ENCODE measurements at places on chromosomes 7 and 10.

DNA sequence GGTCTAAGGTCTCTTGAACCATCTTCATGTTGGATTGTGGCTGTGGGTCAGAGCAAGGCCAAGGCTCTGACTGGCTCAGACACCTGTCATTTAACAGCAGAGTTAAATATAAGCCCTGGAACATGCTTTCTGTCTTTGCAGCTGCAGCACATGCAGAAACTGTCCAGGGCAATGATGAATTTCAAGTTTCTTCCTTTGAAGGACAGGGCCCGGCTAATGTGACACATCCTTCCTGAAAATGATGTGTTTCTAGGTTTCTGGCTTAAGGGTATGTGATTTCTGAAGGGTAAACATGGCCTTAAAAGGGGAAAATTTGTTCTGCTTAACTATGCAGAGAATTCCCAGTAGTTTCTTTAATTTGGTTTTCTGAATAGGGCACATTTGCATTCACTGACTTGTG lies 34.0 kb upstream of the SLC35B4 start:
- DNase-seq: no peak
- H3K27me3 ChIP-seq: peaks cover 3% of the 10 kb centered on the region
- no peaks in the 10 kb centered on the region for H3K4me1 ChIP-seq
- H3K36me3 ChIP-seq: no peaks in the 10 kb centered on the region

DNA sequence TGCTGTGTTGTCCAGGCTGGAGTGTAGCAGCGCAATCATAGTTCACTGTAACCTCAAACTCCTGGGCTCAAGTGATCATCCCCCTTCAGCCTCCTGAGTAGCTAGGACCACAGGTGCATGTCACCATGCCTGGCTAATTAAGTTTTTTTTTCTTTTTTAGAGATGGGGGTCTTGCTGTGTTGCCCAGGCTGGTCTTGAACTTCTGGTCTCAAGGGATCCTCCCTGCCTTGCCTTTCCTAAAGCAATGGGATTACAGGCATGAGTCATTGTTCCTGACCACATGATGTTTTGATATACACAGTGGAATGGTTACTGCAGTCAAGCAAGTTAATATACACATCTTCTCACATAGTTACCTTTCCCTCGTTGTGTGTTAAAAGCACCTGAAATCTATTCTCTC lies 140.3 kb downstream of the GPR85 start:
- no peak for DNase-seq
- no peak overlapping the region for H3K27ac ChIP-seq
- no peak overlapping the region for H3K4me3 ChIP-seq
- no peaks in the 10 kb centered on the region for H3K4me1 ChIP-seq
- peaks cover 22% of the 10 kb centered on the region for H3K27me3 ChIP-seq

DNA sequence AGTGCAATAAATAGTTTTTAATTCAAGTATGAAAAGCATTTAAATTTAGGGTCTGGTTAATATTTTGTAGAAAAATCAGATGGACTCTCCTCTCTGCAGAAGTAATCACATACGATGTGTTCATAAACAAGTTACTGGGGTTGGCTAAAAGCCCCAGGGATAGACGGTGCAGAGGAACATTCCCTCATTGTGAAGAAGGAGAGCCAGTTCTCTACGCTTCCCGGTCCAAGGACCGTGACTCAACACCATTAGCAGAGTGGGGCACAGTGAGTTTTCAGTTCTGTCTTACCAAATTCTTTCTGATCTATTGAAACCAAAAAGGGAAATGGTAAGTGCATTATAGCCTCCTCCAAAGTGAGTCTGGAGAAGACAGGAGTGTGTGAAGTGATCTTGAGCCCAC lies 327.8 kb downstream of the WDR37 start:
- no peaks in the 10 kb centered on the region for H3K36me3 ChIP-seq
- no peak for DNase-seq
- H3K4me1 ChIP-seq: no peaks in the 10 kb centered on the region
- peaks cover 19% of the 10 kb centered on the region for H3K27me3 ChIP-seq
- H3K27ac ChIP-seq: no peak overlapping the region
- no peak overlapping the region for H3K4me3 ChIP-seq

DNA sequence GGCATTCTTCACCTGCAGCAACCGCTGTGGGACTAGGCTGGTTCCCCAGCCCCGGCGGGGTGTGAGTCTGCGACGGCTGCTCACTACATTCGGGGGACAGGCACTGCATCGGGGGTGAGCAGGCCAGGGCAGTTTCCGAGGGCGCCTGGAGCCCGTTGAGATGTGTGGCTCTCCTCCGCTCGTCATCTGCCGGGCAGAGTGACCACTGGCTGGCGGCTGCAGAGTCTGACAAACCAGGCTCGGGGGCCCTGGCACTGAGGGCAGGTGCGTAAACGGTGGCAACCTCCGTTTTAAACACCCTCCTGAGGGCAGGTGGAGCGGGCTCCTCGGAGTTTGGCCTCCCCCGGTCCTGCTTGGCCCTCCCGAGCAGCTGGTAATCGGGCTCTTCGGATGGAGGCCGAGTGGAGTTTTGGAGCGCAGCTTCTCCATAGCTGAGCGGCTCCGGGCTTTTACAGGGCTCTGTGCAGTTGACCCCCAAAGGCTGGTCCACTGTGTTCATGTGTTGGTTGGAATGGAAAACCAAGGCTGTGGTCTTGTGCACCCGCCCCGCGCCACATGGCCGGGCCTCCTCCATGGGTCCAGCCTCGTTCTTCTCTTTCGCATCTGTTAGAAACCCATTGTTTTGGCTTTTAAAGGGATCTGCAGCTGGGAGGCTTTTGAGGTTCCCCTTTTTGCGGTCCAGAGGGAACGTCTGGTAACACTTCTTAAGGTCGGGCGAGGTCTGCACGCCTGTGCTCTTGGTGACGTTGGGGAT lies 20.9 kb downstream of the INSYN2A start:
- peaks cover 4% of the 10 kb centered on the region for H3K27me3 ChIP-seq
- DNase-seq: no peak
- no peak overlapping the region for H3K27ac ChIP-seq
- no peak overlapping the region for H3K4me3 ChIP-seq
- no peaks in the 10 kb centered on the region for H3K4me1 ChIP-seq
- H3K36me3 ChIP-seq: no peaks in the 10 kb centered on the region

DNA sequence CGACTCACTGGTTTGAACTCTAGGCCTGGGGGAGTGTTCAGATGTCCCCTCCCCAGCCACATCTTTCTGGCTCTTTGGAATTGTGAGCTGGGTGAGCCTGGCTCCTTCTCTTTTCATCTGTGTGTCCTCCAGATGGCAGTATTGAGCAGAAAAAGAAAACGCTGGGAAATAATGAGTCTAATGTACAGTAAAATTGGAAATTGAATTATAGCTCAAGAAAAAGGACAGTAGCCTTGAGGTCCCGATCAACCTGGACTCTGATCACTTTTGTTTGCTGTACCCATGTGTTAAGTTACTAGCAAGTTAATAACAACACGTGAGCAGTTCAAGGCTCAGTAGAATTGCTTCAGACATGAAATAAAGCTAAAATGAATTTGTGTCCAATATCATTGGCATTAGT lies 77.9 kb downstream of the SNX10 start:
- DNase-seq: peak; percentile 39
- H3K4me1 ChIP-seq: peaks cover 17% of the 10 kb centered on the region
- no peak overlapping the region for H3K27ac ChIP-seq
- no peak overlapping the region for H3K4me3 ChIP-seq

DNA sequence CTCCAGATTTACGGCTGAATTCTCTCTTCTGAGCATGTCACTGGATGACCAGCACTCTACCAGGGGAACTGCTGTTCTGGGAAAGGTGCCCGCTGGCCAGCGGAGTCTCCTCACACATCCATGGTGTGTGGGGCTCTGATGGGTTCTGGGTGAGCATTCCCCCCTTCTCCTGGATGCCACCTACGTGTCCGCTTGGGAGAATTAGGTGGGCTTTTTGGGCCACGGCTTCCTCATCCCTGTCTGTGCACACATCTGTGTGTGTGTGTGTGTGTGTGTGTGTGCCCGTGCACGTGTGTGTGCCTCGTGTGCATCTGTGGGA lies 163.0 kb downstream of the DNAJB6 start:
- no peak overlapping the region for H3K27ac ChIP-seq
- H3K27me3 ChIP-seq: peaks cover 4% of the 10 kb centered on the region
- H3K4me1 ChIP-seq: peaks cover 24% of the 10 kb centered on the region
- no peak for DNase-seq
- no peak overlapping the region for H3K4me3 ChIP-seq
- H3K36me3 ChIP-seq: no peaks in the 10 kb centered on the region

DNA sequence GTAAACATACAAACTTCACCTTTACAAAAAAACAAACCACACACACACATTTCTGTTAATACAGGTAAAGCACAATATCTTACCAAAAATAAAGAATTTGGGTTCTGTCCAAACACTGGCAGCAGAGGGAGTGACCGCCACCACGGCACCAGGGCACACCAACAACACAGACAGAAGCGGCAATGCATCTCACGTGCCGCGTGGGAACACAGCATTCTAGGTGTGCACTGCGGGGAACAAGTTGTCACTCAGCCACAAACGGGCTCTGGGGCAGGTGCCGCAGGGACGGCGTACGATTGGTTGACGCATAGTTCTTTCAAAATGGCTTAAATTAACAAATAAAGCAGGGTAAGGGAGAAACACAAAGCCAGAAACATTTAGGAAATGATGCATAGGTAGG lies 22.3 kb downstream of the PDGFA start:
- H3K36me3 ChIP-seq: no peaks in the 10 kb centered on the region
- peaks cover 1% of the 10 kb centered on the region for H3K27me3 ChIP-seq
- no peak for DNase-seq
- no peak overlapping the region for H3K27ac ChIP-seq

GRCh38 chr7:129126314-129126713 lies 18.2 kb upstream of the TSPAN33 start:
- H3K27ac ChIP-seq: no peak overlapping the region
- DNase-seq: no peak
- H3K4me1 ChIP-seq: no peaks in the 10 kb centered on the region

- H3K36me3 ChIP-seq: no peaks in the 10 kb centered on the region
- H3K4me1 ChIP-seq: peaks cover 14% of the 10 kb centered on the region
- H3K27me3 ChIP-seq: peaks cover 1% of the 10 kb centered on the region
- H3K4me3 ChIP-seq: no peak overlapping the region
- DNase-seq: no peak
Observed at GRCh38 chr10:106982268-106982667, 182.2 kb downstream of the SORCS1 start.

GRCh38 chr7:151058781-151059366 lies 515 bp upstream of the SLC4A2 start:
- no peaks in the 10 kb centered on the region for H3K36me3 ChIP-seq
- H3K4me3 ChIP-seq: peak overlapping the region; percentile 95
- H3K27ac ChIP-seq: peak overlapping the region; percentile 85

DNA sequence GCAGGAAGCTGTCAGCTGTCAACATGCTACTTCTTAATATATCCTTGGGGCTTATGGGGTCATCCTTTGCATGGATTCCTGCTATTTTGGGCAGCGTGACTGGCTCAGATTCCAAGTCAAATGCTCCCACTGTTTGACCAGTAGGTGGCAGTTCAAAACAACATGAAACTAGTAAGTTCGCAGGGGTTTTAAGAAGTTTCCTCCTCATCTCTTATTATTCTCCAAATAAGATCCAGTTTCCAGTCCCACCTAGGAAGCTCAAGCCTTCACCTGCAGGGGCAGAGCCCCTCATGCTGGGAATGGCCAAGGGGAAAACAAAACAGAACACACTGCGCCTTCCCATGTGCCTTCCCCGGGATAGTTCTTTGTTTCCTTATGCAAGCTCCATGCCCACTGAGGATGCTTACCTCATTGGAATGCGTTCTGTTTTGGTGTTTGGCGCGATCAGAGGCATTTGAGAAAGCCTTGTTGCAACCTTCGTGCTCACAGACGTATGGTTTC lies 259.8 kb downstream of the GLI3 start:
- H3K27me3 ChIP-seq: peaks cover 2% of the 10 kb centered on the region
- no peaks in the 10 kb centered on the region for H3K4me1 ChIP-seq
- no peak overlapping the region for H3K4me3 ChIP-seq

DNA sequence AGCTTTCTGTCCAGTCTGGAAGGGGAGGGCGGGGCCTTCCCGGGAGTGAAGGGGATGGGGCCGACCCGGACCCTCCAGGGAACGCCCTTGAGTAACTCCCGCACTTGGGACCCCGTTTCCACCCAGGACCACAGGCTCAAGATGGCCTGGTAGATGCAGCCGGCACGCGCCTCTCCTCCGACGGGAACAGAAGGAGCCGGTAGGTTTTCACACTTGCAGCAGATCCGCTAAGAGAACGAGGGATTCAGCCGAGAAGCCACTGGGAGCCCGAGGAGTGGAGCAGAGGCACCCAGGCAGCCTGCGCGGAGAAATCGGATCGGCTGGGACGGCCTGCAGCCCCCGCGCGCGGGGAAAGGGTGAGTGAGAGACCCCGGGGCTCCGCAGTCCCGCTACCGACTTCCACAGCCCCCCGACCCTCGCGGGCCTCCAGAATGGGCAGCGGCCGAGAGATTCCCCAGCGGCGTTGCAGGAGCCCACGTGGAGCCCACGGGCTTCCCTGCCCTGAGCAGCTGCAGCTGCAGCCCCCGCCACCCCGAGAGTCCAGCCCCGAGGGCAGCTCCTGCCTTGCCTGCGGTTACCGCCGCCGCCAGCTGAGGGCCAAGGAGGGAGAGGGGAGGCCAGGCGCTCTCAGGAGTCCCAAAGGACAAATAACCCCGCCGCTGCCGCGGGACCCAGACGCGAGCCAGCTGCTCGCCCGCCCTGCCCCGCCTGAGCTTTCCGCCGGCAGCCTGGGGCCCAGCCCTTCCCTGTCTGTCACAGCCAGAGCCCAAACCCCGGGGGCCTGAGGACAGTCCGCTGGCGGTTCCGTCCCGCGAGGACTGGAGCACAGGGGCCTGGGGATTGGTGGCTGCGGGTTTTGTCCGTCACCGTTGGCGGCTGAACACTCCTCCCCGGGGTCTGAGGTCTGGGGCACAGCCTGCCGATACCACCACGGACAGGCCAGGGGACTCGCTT lies 21.8 kb downstream of the IFT22 start:
- H3K27me3 ChIP-seq: peaks cover 27% of the 10 kb centered on the region
- DNase-seq: no peak
- no peak overlapping the region for H3K4me3 ChIP-seq

DNA sequence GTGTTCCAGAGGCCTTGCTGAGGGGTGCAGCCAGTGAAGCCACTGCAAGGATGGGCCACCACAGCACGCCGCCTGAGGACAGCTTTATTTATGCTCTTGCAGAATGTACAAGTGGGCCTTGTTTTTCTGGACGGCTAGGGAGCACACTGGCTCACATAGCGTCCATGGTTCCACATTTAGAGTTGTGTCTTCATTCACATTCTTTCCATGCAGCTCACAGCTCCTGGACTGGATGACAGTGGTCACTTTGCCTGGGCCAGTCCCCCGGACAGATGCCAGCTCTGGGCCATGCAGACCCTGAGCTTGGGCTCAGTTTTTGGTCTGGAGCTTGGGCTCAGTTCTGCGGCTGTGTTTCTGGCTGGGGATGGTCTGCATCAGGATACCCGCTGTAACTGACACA lies 2.6 kb upstream of the C10orf71 start:
- H3K4me1 ChIP-seq: peaks cover 28% of the 10 kb centered on the region
- H3K27me3 ChIP-seq: peaks cover 12% of the 10 kb centered on the region
- DNase-seq: no peak
- H3K36me3 ChIP-seq: no peaks in the 10 kb centered on the region

DNA sequence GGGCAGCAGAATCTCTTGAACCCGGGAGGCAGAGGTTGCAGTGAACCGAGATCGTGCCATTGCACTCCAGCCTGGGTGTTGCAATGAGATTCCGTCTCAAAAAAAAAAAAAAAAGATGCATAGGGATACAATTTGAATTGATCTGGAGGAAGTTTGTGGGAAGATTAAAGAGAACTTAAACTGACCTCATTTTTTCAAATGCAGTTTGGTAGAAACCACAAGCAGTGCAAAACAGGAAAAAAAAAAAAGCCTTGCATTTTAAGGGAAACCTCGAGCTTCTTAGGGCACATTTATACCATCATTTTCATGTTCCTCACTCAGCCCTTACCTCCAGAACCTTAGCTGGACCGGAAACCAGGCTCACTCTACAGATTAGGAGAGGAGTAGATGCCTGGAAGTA lies 2.8 kb downstream of the KCTD7 start:
- peak; percentile 16 for DNase-seq
- H3K36me3 ChIP-seq: peaks cover 4% of the 10 kb centered on the region
- peak overlapping the region; percentile 95 for H3K27ac ChIP-seq
- peaks cover 49% of the 10 kb centered on the region for H3K4me1 ChIP-seq
- peak overlapping the region; percentile 82 for H3K4me3 ChIP-seq
- H3K27me3 ChIP-seq: peaks cover 8% of the 10 kb centered on the region
